PC-3 (cell line): ENCODE measurements at places on chromosomes 2 and 18.
A peak's percentile ranks its signal among the peaks of the same experiment; 100 is the strongest.

- peak; percentile 24 for DNase-seq
Measured at GRCh38 chr2:69815717-69816116, 13.7 kb upstream of the GMCL1 start.

GRCh38 chr2:169900686-169901085, 73.4 kb downstream of the UBR3 start:
- DNase-seq, result no peak

- DNase-seq, result no peak
Measured at GRCh38 chr2:233386382-233387041, 32.2 kb downstream of the DGKD start.

GRCh38 chr2:137952586-137953129, 11.6 kb upstream of the HNMT start:
- DNase-seq, result no peak

GRCh38 chr2:21162615-21162878, 38.8 kb downstream of the TDRD15 start:
- DNase-seq, result no peak

DNA sequence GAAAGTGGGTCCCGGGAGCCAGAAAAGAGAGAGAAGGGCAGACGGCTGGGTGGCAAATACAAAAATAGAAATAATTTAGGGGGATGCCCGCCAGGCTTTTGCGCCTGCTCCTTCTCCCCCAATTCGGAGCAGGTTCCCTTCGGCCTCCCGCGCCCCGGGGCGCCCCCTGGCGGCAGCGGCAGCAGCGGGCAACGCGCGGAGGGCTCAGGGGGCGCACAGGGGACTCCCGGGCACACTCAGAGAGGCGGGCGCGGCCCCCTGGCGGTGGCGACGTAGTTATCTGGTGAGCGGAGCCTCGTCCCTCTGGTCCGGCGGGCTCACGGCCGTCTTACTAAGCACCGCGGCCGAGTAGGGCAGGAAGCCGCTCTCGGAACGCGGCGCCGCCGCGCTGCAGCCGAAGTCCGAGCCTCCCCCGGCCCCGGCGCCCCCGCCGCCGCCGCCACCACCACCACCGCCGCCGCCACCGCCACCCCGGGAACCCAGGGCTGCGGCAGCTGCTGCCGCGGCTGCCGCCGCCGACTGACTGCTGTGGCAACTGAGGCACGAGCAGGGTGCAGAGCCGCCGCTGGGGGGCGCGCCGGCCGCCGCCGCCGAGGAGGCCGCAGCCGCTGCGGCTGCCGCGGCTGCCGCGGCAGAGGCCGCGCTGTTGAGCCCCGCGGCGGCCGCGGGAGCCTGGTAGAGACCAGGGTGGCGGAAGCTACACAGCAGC, 3.8 kb downstream of the EVX2 start:
- DNase-seq, result no peak

DNA sequence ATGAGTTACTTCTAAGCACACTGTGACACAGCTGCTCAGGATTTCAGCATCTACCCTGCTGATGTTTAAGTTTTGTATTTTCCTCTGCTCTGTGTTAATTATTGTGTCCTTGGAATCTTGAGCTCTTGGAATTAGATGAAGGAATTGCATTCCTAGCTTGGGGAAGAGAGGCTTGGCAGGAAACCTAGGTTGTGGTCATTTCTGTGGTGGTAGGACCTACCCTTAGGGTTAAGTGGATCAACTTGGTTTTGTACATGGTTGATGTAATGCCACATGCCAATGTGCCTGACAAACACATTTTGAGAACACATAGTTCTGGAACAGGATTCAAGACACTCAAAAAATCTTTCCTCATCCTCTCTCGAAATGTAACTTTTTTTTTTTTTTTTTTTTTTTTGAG, 264.5 kb upstream of the MEX3C start:
- no peak for DNase-seq

DNA sequence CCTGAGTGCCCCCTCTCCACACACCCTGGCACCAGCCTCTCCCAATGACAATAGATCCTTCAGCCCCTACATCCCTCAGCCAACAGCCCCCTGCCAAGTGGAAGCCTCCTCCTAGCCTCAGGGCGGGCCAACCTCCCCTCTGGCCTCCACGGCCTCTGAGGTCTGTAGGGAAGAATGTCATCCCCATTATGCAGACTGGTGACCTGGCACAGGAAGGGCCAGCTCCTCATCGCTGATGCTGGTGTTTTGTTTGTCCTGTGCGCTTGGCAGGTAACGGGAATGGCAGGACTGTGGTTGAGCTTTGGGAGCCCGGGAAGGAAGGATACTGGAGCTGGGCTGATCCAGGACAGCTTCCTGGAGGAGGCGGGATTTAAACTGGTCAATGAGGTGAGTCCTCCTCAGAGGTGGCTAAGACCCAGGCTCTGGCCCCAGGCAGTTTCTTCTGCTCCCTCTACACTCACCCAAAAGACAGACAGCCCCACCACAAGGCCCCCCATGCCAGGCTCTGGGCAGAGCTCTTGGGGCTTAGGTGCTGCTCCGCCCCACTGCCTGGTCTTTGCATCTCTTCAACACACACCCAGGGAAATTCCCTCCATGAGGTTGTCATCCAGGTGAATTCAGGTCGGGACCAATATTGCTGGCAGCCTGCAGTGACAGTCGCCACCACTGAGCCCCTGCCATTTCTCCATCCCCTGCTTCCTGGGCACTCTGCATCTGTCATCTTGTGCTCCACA, 75.2 kb upstream of the SMAD7 start:
- no peak for DNase-seq

DNA sequence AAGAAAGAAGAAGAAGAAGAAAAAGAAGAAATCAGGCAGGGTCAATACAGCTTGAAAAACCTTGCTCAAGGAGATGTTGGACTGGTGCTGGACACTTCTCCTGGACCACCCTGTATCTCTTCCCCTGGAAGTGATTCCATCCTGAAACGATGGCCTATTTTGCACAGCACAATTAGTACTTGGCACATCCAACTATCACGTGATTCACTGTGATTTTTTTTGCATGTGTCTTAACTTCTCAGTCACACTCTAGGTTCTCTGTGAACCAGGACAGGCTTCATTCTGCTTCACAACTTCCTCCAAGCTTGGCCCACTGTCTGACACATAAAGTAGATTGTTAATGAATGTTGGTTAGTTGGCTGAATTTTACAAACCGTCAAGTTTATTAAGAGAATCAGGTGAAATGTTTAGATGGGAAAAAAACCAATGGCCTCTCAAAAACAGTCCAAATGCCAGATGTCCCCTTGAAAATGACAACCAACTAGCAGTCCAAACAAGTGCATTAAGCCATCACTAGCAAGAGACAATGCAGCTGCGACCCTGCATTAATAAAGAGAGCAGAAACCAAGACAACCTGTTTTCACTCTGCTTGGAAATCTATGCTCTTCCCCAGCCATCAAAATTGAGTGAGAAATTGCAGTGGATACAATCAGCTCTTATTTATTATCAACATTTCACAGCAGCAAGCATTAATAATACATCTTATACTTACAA, 300.0 kb upstream of the CHAC2 start:
- no peak for DNase-seq

GRCh38 chr2:203584784-203585183, 49.7 kb upstream of the RAPH1 start:
- DNase-seq, result peak; percentile 20

- DNase-seq, result peak; percentile 14
Measured at GRCh38 chr2:198441246-198441645, 636.9 kb downstream of the PLCL1 start.

- peak; percentile 66 for DNase-seq
Measured at GRCh38 chr2:149037851-149038250, 648 bp upstream of the LYPD6B start.

- DNase-seq, result no peak
Measured at GRCh38 chr2:226701052-226701451, 98.6 kb downstream of the IRS1 start.

GRCh38 chr18:31440787-31441186, 6.8 kb upstream of the DSG3 start:
- DNase-seq, result no peak

- DNase-seq, result no peak
Measured at GRCh38 chr2:43448822-43449110, 147.1 kb downstream of the THADA start.

- DNase-seq, result no peak
Measured at GRCh38 chr18:58344861-58345463, 283.9 kb downstream of the ALPK2 start.

GRCh38 chr2:211944572-211944971, 594.0 kb downstream of the ERBB4 start:
- DNase-seq, result no peak

- no peak for DNase-seq
Measured at GRCh38 chr2:104865096-104865470, 11.2 kb downstream of the POU3F3 start.

DNA sequence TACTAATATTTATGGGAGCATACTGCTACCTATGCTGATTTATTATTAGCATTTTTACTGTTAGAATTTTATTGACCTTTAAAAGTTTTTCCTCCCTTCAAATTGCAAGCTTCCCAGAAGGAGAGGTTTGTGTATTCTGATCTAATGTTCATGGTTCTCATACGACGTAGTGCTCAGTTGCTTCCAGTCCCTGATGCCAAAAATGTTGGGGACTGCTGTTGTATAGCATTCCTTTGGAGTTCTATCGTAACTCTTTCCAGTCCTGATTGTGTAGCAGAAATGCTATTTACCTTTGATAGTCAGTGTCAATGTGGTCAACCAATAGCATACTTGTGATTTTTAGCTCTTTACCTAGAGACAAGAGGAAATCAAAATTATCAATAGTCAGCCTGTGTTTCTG, 69.5 kb upstream of the ZSWIM2 start:
- no peak for DNase-seq

GRCh38 chr2:106581328-106581727, 94.2 kb downstream of the CD8B2 start:
- DNase-seq, result no peak

DNA sequence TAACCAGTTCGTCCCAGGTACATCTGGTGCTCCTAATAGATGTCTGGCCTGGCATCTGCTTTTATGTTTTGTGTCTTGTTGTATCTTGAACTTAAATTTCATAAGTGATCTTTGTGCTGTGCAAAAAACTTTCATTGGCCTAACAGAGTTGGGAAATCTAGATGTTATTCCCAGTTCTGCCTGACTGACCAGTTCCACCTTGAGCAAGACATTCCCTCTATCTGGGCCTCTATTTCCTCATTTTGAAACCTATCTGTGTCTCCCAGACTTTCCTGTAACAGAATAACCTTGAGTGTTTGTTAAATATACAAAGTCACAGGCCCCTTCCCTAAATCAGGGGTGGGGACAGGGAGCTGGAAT, 90.5 kb upstream of the MSH2 start:
- DNase-seq, result no peak

DNA sequence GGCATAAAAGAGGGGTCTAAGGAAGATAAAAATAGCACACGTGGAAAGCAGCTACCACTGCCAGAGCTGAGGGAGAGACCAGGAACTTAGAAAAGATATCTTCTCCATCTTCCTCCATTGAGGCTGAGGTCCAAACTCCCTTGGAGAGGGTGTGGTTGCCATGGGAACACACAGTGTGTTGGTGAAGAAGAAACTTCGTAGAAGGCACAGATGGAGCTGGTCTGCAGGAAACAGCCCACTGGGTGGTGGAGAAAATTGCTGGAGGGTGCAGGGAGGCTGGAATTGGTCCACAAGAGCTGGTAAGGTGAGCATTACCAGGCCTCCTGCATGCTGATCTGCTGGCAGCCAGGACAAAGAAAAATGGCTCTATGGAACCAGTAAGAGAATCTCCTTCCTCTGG, 191.0 kb downstream of the HRH4 start:
- DNase-seq, result no peak

- DNase-seq, result no peak
Measured at GRCh38 chr2:150679456-150680120, 192.1 kb upstream of the RND3 start.

- DNase-seq, result no peak
Measured at GRCh38 chr2:195338856-195339255, 318.2 kb upstream of the SLC39A10 start.
